ENCODE measurements at places on chromosomes 3 and 15.
A peak's percentile ranks its signal among the peaks of the same experiment; 100 is the strongest.

DNA sequence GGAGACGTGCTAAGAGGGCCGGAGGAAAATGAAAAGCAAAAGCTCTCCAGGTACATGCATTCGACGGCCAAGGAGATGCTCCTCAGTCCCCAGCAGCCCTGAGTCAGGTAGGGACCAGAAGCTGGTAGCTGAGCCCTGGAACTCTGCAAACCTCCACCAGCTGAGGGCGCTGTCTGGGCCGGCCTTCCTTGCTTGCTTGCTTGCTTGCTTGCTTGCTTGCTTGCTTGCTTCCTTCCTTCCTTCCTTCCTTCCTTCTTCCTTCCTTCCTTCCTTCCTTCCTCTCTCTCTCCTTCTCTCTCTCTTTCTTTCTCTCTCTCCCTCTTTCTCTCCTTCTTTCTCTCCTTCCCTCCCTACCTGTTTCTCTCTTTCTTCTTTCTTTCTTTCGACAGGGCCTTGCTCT is 94.6 kb upstream of the RASGRF1 start:
- no peak for DNase-seq

- no peak for DNase-seq
Measured at GRCh38 chr15:100880139-100880896, 687 bp downstream of the ALDH1A3 start.

DNA sequence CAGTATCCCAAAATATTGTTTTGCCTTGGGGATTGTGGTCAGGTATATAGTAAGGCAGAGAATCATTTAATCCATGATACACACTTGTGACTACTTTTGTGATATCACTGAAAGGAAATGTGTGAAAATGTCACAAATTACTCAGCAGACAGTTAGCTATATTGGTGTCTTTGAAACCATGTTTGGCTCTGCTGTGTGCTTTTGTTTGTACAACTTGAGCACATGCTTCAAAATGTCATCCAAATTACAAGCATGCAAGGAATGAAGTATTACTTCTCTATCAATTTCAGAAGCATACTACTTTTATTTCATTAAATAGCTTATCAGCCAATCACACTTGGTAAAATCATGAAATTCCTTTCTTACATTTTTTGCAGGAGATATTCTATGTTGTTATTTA is 619.0 kb upstream of the AGTR1 start:
- DNase-seq = no peak

- DNase-seq = peak; percentile 6
Measured at GRCh38 chr15:25250011-25250596, 188.7 kb downstream of the UBE3A start.

GRCh38 chr3:66904336-66904735 is 93.8 kb upstream of the KBTBD8 start:
- DNase-seq = no peak

- DNase-seq = no peak
Measured at GRCh38 chr3:71874618-71875017, 89.7 kb upstream of the PROK2 start.

DNA sequence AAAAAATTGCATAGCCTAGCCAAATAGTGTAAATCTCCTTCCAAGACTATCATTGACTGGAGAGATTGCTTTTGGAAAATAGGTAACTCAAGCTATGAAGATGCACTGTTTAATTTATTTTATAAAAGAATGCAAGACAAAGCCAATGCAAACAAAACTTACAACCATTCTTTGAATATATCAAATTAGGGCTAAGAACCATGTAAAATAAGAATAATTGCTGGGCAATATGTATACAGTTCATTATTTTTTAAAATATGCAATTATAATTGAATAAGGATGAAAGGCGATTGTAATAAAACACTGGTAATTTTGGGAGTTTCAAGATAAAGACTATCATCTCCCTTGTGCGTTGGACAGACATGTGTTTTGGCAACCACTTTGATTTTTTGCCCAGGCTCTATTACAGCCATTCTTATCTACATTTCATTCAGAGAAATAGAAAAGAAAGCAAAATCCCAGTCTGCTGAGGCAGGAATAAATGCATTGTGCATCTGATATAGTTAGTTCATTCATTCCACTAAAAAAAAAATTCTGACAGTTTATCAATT is 242.3 kb upstream of the ROBO1 start:
- no peak for DNase-seq

- no peak for DNase-seq
Measured at GRCh38 chr3:39224288-39224687, 31.9 kb upstream of the XIRP1 start.

DNA sequence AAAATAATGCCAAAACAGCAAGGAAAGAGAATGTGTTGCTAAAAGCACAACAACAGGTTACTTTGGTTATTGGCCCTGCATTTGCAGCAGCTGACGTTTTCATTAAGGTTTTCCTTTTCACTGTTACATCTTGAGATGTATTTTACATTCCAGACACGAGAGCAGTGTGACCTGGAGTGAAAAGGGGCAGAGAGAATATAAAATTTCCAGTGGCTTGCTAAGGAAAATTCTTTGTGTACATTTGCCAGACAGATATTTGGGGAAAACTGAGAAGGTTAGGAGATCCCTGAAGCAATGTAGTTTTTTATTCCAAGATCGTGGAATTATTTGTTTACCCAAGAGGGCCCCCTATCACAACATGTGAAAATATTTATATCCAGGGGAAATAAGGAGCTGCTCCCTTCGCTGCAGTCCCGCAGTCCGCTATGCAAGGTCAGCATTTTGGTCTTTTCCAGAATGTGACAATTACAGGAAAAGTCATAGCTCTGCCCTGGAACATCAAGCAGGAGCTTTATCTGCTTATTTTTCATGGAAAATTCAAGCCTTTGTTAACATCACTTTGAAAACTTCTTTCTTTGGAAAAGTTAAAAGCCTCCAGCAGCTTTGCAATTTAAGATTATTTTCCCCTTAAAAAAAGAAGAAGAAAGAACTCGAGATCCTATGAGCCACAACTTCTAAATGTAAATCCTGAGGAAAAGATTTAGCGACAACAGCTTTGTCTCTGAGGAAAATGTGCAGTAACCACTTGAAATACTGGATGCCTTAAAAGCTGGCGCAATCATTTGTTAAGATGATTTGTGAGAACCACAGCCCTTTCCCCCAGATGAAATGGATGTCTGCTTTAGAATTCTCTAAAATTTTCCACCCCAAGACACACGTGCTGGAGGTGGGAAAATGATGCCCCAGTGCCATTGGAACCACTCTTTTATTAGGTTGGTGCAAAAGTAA is 256.4 kb upstream of the TPM1 start:
- no peak for DNase-seq

GRCh38 chr3:71676931-71677330 is 48.3 kb downstream of the EIF4E3 start:
- DNase-seq = no peak

DNA sequence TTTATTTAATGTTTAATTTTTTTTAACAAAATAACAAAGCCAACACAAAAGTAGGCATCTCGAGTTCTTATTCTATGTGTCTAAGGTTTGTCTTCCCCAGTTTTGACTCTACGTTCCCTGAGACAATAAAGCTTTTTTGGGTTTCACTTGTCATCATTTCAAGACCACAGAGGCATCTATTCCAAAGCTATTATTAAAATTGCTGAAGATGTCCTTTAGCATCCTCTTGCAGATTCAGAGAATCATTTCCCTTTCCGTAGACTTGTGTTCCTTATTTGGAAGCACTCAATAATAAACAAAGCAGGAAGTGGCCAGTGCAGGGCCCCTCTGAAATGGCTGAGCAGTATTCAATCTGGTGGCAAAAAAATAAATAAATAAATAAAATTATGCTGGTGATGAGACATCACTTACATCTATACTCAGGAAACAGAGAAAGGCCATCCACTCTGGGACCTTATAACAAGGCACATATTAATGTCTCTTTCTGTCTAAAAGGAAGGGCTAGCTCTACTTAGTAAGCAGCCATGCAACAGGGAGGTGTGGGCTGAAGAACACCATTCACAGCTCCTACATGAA is 362.3 kb downstream of the WDR72 start:
- DNase-seq = no peak

- no peak for DNase-seq
Measured at GRCh38 chr3:195255176-195255500, 15.8 kb downstream of the XXYLT1 start.

DNA sequence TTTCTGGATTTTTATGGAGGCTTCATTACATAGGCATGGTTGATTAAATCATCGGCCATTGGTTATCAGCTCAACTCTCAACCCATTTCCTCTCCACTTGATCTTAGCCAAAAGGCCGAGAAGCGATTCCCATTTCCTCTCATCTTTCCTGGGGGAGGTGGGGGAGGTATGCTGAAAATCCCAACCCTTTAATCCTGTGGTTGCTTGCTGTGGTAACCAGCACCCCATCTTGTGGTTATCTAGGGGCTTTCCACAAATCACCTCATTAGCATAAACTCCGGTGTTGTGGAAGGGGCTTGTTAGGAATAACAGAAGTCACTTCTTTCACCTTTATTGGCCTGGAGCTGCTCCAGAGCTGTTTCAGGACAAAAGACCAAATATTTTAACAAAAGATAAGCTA is 20.9 kb downstream of the PDE8A start:
- no peak for DNase-seq

GRCh38 chr15:83700082-83700481 is 46.2 kb downstream of the ADAMTSL3 start:
- no peak for DNase-seq

Data from GM12891 (cell line).